ENCODE measurements at places on chromosomes 13 and 19.
A peak's percentile ranks its signal among the peaks of the same experiment; 100 is the strongest.

GRCh38 chr13:34862716-34863115 lies 79.4 kb upstream of the NBEA start:
- no peak for DNase-seq

DNA sequence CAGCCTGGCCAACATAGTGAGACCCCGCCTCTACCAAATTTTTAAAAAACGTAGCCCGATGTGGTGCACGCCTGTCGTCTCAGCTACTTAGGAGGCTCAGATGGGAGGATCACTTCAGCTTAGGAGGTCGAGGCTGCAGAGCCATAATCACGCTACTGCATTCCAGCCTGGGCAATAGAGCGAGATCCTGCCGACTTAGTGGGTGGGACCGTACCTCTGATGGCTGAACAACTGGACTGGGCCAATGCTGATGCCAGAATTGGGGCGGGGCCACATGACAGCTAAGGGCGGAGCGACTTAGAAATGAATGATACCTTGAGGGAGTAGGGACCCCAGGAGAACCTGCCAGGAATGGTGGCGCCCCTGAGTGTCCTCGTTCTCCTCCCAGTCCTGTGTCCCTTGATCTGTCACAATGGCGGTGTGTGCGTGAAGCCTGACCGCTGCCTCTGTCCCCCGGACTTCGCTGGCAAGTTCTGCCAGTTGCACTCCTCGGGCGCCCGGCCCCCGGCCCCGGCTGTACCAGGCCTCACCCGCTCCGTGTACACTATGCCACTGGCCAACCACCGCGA lies 3.6 kb downstream of the LTBP4 start:
- DNase-seq = no peak

DNA sequence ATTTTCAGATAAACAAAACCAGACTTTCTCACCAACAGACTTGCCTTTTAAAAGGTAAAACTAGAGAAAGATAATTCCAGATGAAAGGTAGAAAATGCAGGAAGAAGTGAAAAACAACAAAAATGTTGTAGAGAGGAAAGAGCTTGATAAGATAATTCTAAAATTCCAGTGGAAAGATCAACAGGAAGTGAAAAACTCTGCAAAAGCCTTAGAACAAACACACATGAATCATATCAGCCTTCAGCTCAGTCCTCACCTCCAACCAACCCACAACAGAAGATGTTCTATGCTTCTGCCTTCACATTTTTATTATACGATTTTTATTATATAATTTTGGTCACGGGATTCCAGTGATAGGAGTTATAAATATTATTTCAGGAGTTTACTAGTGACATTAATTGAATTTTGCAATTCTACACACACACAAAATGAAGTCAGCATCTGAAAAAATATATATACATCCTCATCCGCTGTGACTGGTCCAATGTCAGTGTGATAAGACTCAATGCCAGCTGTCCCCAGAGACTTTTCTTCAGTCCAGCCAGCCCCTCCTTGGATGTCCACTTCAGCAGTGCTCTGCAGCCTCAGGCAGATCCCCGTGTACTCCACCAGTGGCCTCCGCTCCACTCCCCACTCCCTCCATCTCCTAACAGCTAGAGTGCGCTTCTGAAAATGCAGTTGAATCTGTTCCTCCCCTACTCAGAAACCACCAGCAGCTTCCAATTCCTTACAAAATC lies 57.9 kb downstream of the GADD45B start:
- no peak for DNase-seq

- DNase-seq = no peak
Measured at GRCh38 chr13:106555631-106556328, 12.2 kb downstream of the ARGLU1 start.

DNA sequence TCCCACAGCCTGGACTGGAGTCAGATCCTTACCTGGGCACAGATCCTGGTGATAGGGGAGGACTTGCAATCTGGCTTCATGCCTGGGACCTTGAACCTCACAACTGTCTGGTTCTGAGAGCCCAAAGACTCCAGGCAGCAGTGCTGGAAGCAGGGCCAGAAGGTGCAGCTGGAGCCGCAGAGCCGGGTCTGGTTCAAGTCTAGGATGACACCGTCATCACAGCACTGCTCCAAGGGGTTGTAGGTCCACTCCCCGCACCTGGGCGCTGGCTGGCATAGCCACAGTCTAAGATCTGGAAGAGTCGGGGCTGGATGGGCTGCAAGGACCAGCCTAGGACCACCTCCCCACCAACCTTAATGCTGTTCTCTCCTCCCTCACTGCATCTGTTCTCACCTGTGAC lies 677 bp downstream of the IGFL4 start:
- no peak for DNase-seq

DNA sequence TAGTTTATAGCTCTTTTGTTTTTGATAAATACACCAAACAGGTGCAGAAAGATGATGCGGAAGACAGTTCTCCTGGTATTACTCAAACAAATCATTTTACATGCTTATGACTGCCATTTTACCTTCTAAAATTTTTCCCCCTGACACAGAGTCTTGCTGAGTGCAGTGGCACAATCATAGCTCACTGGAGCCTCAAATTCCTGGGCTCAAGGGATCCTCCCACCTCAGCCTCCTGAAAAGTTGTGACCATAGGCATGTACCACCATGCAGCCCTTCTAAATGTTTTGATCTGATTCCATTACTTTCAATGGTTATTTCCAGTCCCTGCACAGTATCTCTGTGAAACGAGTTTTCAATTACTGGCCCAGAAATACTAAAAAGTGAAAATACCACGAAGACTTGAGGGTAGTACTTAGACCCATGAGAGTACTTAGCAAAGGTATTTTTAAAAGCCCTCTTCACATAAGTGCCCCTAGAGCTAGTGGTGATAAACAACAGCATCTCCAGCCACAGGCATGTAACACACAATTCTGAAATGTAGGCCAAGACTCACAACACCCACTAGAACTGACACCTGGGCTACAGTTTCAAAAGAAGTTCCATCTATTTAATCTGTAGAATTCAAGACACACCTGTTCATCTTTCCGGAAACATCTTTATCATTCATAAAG lies 11.3 kb downstream of the HSPH1 start:
- DNase-seq = no peak

- DNase-seq = peak; percentile 63
Measured at GRCh38 chr13:95643936-95644598, 439 bp downstream of the DZIP1 start.

- DNase-seq = no peak
Measured at GRCh38 chr13:95444006-95444730, 108.4 kb upstream of the CLDN10 start.

DNA sequence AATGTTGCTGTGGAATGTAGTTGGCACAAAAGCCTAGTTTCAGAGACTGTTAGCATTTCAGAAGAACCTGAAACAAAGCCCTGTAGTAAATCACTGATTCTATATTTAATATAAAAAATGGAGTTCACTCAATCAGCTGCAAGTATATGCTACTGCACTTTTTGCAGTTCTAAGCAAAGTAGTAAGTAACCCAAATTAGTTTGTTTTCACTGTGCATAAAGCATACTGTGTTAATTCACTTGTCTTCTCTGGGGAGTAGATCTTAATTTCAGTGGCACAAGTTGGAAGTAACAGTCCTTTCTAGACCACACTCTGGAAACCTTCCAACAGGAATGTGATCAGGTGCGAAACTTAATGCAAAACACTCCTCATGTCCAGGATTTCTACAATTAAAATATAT lies 139.3 kb downstream of the DACH1 start:
- no peak for DNase-seq

DNA sequence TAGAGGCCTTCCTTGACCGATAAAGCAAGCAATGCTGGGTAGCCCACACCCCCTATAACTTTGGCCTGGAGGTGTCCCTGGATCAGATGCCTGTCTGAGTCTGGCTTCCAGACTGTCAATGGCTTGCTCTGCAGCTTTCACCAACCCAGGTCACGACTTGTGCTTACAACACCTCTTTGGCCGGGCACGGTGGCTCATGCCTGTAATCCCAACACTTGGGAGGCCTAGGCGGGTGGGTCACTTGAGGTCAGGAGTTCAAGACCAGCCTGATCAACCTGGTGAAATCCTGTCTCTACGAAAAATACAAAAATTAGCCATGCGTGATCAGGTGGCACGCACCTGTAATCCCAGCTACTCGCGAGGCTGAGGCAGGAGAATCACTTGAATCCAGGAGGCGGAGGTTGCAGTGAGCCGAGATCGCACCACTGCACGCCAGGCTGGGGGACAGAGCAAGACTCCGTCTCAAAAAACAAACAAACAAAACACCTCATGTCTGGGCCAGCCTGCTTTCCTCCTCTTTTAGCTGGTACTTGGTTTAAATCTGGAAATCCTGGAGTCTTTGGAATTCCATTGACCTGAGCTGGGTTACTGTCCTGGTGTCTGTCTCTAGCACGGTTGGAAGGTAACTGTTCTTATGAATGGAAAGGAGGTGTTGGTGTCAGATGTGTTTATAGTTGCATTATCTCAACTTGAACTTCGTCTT lies 10.3 kb upstream of the GARRE1 start:
- no peak for DNase-seq

DNA sequence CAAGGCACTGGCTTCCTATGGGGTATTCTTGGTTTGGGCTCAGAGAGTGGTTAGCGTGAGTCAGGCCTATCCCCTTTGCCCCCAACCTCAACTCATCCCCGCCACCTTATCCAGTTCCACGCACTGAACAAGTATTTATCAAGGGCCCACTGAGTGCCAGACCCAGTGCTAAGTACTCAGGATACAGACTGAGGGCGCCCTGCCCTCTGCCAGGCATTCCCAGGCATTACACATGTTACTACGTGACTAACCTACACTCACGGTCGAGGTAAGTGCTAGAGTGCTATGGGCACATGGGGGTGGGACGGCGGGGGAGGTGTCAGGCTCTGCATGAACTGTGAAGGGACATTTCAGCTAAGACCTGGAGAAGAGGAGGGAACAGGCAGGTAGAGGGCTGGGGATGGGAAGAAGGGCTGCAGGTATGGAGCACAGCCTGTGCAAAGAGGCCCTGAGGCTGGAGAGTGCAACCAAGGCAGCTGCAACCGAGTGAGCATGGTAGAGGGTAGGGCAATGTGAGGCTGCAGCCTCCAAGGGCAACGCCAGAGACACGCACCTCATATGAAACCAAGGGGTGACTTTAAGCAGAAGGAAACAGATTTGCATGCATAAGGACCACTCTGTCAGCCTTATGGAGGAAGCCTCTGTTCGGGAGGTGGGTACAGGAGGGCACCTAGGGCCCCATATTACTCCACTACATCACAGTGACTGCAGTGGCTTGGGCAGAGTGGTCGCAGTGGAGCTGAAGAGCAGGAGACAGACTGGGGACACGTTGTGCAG lies 22.5 kb downstream of the DHRS12 start:
- DNase-seq = peak; percentile 43

- DNase-seq = no peak
Measured at GRCh38 chr19:41206926-41207750, 11.9 kb upstream of the AXL start.

DNA sequence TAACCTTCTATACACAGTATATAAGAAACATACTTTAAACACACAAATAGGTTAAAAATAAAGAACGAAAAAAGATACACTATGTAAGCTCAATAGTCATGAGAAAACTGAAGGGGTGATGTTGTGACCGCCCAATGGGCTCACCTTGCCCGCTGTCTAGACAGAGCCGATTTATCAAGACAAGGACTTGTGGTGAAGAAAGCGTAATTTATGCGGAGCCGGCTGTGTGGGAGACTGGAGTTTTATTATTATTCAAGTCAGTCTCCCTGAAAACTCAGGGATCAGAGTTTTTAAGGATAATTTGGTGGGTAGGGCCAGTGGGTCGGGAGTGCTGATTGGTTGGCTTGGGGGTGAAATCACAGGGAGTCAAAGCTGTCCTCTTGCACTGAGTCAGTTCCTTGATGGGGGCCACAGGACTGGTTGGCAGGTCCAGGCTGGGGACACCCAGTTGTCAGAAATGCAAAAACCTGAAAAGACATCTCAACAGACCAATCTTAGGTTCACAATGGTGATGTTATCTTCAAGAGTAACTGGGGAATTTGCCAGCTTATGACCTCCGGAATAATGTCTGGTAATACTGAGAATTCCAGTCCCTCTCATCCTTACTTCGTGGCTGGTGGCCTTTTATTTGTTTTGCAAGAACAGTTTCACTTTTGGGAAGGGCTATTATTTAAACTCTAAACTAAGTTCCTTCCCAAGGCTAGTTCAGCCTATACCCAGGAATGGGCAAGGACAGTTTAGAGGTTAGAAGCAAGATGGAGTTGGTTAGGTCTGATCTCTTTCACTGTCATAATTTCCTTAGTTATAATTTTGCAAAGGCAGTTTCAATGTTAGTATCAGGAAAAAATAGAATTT lies 96.6 kb downstream of the UBL3 start:
- no peak for DNase-seq

DNA sequence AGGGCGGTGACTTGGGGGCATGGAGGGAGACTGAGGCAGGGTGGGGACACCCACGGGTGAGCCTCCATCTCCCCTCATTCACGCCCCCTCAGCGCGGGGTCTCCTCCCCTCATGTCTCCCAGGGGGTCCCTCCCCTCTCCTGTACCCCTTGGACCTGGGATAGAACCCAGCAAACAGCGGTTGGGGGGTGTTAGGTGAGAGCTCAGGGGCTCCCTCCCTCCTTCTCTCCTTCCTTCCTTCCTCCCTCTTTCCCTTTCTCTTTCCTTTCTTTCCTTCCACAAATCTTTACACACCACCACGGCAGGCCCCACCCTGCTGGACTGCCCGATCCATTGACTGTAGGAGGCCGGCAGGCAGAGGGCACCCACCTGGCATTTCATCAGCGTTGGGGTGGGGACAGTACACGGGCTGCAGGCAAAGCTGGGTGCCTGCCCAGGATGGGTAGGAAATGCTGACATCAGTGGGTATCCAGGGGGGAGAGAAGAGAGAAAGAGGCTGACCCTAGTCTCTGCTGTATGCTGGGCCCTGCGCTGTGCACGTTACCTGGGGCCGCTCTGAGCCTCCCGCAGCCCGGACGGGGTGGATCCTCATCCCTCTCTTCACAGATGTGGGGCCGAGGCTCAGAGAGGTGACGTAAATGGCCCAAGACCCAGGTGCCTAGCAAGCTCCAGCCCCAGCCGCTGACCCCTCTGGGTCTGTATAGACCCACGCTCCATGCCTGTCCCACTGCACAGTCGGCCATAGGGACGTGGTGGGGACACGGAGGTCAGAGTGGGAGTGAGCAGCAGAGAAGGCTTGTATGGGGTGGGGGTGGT lies 3.5 kb downstream of the SSC5D start:
- DNase-seq = no peak

GRCh38 chr19:1004803-1005664 lies 4.8 kb downstream of the GRIN3B start:
- DNase-seq = no peak

- no peak for DNase-seq
Measured at GRCh38 chr13:80388506-80388905, 47.6 kb upstream of the SPRY2 start.

DNA sequence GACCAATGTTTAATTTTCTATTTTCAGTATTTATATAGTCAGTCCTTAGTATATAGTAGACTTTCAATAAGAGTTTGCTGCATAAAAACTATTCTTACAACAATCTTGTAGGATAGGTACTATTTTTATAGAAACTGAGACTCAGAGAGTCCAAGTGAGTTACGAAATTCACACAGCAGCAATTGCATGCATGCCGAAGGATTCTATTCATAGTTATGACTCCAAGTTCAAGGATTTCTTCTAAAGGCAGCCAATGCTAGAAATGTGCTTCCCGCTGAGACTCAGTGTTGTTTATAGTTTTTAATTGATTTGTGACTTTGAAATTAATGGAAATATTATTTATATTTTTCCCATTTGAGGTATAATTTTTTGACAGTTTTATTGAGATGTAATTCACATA lies 62.7 kb upstream of the CSNK1A1L start:
- DNase-seq = no peak

Measured in SHP77 treated with DMSO at 0.1 percent for 48 hours (cell line).